ENCODE measurements at places on chromosomes 6 and 20.
A peak's percentile ranks its signal among the peaks of the same experiment; 100 is the strongest.

DNA sequence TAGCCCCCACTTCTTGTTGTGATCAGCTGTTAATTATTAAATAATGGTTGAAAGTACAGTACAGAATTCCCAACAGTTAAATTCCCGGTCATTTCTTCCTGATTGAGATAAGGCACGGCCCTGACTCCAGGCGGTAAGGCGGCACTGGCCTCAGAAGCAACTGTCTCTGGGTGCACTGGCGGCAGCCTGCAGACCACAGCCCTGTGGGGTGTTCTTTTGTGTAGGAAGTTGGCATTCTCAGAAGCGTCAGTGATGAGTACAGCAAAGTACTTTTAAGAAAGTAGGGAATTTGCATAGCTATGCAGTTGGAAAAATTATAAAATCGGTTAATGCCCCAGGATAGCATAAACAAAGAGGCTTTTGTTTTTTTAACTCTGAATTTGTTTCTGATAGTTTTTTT is 50.5 kb downstream of the SAMD5 start:
- no peak for DNase-seq

DNA sequence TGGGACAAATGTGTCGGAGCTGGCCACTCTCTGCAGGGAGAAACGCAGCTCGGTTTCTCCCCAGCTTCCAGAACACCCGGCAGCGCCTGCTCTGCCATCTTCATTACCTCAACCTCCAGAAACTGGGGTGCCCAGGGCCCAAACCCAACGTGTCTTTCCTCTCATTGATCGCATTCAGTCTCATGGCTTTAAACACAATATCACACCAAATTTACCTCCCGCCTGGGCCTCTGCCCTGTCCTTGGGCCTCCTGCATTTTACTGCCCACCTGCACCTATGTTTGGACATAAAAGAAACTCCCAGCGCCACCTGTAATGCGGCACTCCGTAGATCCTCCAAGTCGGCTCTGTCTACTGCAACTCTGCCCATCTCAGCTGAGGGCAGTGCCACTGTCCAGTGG is 22.2 kb downstream of the SERPINB6 start:
- DNase-seq: no peak

- DNase-seq: no peak
Observed at GRCh38 chr6:37952027-37952426, 132.5 kb downstream of the ZFAND3 start.

- no peak for DNase-seq
Observed at GRCh38 chr6:88135578-88136114, 30.5 kb downstream of the CNR1 start.

- DNase-seq: no peak
Observed at GRCh38 chr20:15332711-15333160, 995.3 kb upstream of the FLRT3 start.

- no peak for DNase-seq
Observed at GRCh38 chr20:14521016-14521415, 183.6 kb upstream of the FLRT3 start.

DNA sequence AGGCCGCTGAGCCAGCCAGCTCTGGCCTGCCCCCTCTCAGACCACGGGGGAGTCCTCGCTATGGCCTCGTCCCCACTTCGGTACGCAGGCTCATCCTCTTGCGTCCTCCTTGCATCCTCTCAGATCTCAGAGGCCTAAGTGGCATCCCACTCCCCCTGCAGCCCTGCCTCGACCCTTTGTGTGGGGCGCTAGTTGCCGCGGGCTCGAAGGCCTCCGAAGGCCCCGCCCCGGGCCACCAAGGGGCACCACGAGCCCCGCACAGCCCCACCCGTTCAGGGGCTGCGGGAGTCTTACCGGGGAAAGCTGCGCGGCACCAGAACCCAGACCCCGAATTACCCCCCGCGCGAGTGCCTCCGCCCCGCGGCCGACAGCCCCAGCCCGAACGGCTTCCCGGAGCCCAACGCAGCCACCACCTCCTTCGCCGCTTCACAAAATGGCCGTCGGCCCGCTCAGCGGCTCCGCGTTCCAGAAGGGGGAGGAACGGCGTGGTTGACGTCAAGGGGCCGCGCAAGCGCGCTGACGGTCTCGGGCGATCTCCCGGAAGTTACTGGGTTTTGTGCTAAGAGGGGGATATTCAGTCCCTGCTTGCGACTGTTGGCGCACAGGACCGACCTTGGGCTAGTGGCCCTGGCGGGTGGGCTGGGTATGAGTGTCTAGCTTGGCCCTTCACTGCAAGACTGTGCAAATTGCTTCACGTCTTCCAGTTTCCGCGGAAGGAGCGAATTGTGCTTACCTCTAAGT is at the start of the genes CPNE1 and RBM12:
TSS of gene CPNE1 (minus strand) at position 435 of the 741 bp plus-strand sequence. CDS start 31,977 bp downstream, outside the sequence.
TSS of gene RBM12 (minus strand) at position 435 of the 741 bp plus-strand sequence. CDS start 9,578 bp downstream, outside the sequence.
- DNase-seq: peak; percentile 15

DNA sequence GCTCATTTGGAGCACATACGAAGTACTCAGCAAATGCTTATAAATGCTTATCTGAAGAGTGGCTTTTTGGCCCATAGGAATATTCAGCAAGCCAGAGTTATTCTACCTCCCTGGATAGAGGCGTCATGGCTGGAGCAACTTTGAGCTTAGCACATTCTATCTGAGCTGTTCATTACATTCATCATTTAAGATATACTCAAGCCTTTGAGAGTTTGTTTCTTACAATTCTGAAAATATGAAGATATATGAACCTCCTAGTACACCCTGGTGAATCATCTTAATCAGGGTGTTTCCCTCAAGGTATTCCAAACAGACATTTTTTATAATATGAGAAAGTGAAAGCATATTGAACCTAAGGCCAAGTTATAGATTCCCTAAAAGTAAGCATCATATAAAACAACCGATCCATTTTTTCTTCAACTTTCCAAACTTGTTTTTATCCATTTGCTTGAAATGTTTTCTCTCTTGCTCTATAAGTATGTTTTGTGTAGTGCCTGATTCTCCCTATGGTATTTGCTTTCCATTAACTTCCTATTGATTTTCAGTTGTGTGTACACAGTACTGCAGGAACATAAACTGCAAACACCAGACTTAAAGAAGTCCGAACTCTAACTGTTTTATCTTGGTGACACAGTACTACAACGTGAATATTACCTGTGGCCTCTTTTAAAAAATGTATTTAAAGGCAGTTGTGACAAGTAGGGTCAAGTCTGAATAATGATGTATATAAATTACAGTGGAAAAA is 139.7 kb upstream of the PTPRK start:
- no peak for DNase-seq

DNA sequence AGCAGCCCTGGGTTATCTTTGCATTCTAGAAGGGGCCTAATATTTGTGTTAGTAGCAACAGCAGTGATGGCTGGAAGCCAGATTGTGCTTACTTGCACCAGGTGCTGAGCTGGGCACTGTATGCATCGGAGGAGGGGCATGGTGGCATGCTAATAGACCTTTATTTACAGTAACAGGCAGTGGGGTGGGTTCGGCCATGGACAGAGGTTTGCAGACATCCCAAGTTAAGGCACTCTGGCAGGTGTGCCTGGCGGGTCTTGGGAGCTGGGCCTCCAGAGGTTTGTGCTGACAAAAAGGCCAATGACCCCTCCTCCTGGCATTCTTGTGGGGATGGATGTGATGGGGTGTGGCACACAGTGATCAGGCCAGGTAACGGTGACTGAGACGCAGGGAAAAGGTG is 39.0 kb upstream of the CD93 start:
- no peak for DNase-seq

DNA sequence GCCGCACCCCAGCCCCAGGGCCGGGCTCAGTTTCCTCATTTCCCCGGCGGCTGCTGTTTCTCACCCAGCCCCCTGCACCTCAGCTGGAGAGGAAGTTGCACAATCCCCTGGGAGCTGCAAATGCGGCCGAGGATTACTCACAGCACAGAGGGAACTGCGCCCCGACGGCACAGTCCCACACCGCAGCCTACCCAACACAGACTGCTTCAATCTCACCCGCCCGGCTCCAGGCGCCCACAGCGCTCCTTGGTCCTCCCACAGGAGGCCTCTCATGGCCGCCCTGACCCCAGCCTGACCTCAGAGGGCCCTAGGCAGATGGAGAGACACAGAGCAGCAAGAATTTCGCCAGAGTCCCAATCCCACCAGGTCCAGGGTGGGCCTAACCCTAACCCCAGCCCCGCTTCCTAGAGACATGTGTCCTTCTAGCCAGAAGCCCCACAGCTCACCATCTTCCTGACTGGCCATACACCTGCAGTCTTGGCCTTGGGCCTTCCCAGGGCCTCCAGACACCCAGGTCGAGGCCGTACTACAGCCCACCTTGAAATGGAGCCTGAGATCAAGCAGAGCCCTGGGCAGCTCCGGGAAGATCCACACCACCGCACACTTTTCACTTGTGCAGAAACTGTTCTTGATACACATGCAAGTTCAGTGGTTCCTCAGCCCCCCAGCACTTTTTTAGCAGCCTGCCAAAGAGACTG is 11.7 kb downstream of the TFEB start:
- no peak for DNase-seq

DNA sequence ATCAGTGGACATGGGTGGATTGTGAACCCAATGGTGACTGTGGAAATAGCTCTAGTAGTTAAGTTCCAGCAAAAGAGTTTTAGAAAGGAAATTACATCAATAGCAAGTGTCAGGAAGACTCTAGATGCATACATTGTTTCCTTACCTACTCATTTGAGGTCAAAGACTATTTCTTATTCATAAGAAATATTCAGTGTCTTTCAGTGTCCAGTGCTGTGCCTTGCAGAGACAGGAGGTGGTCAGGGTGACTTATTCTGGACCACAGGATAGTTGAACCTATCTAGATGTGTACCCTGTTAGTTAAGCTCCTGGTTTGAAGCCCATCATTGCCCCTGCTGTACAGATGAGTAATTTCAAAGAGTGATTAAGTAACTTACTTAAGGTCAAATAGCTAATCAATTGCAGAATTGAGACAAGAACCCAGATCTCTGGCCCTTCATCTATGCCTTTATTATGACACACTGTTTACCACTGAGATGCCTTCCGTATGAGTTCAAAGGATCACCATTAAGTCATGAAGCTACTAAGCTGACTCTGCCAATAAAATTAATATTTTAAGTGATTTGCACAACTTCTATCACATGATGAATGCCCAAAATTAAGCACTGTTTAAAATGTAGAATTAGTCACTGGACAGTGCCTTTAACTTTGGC is 136.1 kb downstream of the PDSS2 start:
- no peak for DNase-seq

- DNase-seq: no peak
Observed at GRCh38 chr20:59996108-59996507, 37.9 kb downstream of the CDH26 start.

DNA sequence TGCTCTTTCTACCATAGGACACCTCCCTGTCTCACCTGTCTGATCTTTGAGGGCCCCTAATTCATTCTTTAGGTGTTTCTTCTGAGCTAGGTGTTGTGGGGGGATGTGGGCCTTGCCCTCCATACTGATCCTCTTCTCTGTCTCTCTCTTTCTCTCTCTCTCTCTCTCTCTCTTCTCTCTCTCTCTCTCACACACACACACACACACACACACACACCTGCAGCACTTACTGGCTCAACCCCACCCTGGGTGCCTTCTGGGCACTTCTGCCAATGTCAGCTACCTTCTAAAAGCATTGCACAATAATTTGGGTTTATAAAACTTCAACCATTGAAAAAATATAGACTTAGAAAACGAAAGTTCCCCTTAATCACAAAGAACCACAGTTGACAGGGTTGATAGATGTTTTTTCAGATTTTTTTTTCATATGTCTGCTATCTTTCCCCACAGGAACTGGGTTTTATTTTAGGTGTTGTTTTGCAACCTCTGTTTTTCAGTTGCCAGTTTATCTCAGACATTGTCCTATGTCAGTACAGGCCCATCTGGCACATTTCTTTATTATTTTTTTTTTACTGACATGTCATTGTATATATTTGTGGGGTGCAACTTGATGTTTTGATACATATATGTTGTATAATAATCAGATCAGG is 28.1 kb downstream of the PKIG start:
- no peak for DNase-seq

DNA sequence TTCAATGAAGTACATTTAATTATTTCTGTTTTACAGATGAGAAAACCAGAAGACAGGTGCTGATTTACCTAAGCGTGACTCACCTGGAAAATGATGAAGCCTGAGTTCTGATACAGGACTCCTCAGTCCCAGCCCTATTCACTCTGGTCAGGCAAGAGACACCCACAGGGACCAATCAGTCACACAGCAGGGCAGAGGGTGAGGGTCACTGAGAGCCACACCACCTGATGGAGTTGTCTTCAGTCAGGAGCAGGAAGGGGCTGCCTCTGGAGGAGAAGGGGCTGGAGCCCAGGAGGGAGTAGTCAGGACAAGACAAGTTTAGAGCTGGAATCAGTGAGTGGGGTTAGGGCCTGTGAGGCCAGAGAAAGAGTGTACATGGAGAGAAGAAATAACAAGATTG is 251.2 kb upstream of the MOCS1 start:
- no peak for DNase-seq

- DNase-seq: no peak
Observed at GRCh38 chr6:30041821-30042220, 19.2 kb upstream of the POLR1H start.

- DNase-seq: no peak
Observed at GRCh38 chr20:60137657-60138245, 179.5 kb downstream of the CDH26 start.

GRCh38 chr6:28225056-28225834 is at the start of gene ZSCAN9:
Gene ZSCAN9 (plus strand): TSS chr6:28225275. CDS start chr6:28227085, 1,810 bp downstream.
- DNase-seq: peak; percentile 57

DNA sequence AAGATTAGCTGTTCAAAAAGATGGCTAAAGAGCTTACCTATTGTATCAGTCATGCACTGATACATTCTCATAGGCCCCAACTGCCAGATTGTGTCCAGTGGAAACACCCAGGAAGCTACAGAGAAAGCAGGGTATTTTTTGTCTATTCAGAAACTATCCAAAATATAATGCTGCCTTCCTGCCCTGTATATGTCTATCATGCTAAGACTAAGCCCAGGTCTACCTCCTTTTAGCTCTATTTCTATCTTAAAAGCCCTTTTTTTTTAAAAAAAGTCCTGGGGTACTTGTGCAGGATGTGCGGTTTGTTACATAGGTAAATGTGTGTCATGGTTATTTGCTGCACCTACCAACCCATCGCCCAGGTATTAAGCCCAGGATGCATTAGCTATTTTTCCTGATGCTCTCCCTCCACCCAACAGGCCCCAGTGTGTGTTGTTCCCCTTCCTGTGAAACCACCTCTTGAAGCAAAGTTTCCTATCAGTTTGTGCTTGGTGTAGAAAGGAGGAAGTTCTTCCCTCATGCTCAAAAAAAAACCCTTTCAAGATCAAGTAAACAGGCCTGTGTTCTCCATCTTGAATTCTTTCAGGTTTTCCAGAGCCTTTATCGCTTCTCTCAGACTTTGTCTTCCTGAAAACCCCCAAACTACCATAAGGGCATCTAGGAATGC is 514 bp downstream of the DEFB129 start:
- DNase-seq: no peak

DNA sequence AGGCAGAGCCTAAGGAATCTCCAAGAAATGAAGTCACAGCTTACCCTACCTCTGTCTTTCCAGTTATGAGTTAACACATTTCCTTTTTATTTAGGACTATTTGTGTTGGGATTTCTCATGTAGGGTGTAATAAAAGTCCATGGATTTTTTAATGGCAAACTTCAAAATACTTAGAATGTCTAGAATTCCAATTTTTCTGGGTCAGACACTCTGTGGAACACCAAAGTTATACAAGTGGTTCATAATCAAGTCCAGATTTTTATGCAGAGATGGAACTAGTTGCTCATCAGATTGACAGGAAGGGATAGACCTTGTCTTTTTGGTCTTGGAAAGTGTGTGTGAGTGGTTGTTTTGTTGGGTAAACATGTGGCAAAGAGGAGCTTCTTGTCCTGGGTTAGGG is 303.5 kb upstream of the RNF24 start:
- DNase-seq: no peak
